ENCODE measurements at places on chromosomes 7 and 10.

DNA sequence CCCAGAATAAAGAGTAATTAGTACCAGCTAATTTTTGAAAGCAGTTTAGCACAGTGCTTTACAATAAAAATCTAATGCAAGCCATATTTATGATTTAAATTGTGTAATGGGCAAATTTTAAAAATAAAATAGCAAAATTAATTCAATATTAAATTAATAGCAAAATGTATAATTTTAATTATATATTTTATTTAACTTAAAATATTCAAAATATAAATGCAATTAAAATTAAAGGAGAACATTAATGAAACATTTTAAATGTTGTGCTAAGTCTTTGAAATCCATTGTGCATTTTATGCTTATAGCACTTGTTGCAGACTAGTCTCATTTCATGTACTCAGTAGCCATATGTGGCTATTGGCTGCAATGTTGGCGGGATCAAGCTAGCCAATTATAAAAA lies 367.6 kb downstream of the SUGCT start:
- no peak for DNase-seq

- no peak for DNase-seq
Measured at GRCh38 chr7:42734568-42734967, 177.3 kb downstream of the C7orf25 start.

DNA sequence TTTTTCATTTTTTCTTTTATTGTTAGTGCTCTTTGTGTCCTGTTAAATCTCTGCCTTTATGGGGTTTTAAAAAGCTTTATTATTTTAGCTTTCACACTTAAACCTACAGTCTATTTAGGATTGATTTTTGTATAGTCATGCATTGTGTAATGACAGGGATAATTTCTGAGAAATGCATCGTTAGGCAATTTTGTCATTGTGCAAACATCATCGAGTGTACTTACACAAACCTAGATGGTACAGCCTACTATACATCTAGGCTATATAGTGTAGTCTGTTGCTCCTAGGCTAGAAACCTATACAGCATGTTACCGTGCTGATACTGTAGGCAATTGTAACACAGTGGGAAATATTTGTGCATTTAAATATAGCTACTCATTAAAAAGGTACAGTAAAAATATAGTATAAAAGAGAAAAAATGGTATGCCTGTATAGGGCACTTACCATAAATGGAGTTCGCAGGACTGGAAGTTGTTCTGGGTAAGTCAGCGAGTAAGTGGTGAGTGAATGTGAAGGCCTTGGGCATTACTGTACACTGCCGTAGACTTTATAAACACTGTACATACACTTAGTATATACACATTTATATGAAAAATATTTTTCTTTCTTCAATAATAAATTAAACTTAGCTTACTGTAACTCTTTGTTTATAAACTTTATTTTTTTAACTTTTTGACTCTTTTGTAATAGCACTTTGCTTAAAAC lies 16.0 kb downstream of the UBE2D1 start:
- DNase-seq = no peak

GRCh38 chr10:26044141-26044749 lies 110.2 kb downstream of the MYO3A start:
- DNase-seq = no peak

- no peak for DNase-seq
Measured at GRCh38 chr7:51634025-51634424, 317.4 kb upstream of the COBL start.

DNA sequence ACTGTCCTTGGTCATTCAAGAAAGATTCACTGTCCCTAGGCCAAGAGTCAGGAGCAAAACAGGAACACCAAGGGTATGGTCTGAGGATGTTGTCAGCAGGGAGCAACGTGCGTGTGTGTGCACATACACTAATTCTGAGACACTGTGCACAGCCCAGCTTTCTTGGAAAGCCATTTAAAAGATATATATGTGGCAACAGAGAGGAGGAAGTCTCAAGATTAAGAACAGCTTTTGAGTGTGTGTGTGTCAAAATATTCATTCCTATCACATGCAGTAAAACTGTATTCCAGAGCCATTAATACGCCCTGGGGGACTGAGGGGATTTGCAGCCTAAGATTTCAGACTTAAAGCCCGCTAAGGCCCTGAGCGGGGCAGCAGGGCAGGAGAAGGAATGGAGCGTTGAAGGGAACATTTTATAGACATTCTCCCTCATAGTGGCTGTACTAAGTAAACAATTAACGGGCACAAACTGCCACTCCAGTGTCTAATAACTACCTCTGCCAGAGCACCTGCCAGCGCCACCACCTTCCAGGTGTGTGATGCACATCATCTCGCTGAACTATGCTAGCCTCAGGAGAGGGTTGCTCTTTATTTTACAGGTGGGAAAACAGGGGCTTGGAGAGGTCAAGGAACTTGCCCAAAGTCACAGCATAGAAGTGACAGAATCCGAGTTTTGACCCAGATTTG lies 2.0 kb downstream of the NOD1 start:
- no peak for DNase-seq

- no peak for DNase-seq
Measured at GRCh38 chr10:111551001-111551400, 474.2 kb downstream of the ADRA2A start.

DNA sequence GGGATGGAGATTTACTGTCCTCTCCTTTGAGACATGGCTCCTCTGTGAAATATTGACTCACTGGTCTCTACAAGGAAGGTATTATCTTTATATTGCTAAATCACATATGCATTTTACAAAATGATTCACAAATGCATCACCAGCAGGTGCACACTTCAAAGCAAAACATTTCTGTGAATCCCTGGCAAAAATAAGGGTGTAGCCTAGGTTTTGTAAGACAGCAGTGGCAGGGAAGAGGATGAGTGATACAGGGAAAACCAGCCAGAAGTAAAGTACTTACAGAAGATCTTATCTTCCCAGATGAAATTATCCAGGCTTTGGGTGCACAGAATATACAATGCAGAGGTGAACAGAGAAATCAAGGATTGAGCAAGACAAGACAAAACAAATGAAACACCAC lies 1094.6 kb downstream of the GATA3 start:
- no peak for DNase-seq

GRCh38 chr10:70830164-70830563 lies 14.4 kb downstream of the SGPL1 start:
- no peak for DNase-seq

- no peak for DNase-seq
Measured at GRCh38 chr7:43749383-43749940, 9.0 kb upstream of the BLVRA start.

GRCh38 chr7:110592557-110592956 lies 498.4 kb upstream of the LRRN3 start:
- no peak for DNase-seq

DNA sequence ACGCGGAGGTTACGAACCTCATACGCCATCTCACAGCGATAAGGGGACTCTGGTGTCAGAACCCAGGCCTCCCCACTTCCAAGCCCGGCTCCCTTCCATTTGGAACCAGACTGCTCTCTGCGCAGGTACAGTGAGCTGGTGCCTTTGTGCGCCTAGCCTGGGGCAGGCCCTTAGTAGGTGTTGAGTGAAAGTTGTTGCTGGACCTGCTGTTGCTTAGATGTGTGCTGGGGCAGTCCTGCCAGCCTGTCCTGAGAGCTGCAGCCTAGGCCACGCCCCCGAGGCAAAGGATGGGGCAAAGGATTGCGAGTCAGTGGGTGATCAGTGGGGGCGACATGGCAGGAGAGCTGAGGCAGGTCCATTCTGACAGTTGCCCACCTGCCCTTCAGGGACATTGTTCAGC lies 72.5 kb upstream of the BTBD16 start:
- no peak for DNase-seq

DNA sequence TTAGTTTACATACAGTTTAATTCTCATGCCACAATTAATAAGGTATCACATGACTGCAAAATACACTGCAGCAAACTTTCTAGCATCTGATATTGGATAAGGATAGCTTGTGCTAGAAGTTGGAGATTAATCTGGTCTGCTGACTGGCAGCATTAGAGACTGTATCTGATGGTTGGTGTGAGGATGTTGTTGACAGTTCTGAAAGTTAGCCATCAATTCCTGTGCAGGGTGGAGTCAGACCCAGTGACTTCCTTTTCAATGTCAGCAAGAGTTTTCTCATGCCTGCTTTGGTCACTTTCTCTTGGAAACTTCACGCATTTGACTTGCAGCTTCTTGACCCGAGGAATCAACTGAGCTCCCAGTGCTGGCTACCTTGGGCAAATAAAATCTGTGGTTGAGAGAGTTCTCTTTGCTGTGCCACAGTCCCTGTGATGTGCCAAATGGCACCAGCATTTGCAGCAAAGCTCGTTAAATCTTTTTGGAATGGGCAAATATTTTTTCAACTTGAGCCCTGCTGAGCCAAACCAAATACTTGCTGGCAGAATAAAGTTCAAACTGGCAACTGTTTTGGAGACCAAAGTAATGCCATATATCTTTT lies 233.0 kb downstream of the TRIL start:
- no peak for DNase-seq

- no peak for DNase-seq
Measured at GRCh38 chr10:109173121-109173520, 750.2 kb downstream of the XPNPEP1 start.

DNA sequence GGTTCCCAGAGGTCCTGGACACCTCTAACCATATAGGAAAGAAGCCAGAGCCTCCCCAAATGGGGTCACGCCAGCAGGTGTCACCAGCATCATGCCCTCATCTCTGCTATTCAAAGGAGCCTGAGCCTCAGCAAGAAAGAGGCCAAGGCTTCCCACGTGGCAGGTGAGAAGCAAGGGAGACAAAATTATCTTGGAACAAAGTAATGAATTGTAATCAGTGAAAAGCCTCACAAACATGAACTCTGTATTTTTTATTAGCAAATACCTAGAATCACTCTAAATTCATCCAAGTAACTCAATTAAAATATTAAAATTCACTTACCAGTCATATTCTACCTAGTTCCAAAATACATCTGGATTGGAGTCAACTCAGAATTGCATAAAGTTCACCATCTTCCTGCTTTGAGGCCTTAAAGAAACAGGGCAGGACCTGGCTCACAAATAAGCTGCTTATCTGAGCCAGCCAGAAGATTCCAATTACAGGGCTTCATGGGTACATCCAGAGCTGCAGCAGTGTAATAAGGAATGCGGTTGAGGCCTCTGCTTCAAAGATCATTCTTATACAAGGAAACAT lies 68.7 kb downstream of the SGMS1 start:
- no peak for DNase-seq

- DNase-seq = no peak
Measured at GRCh38 chr10:132836832-132837540, 51.0 kb upstream of the NKX6-2 start.

DNA sequence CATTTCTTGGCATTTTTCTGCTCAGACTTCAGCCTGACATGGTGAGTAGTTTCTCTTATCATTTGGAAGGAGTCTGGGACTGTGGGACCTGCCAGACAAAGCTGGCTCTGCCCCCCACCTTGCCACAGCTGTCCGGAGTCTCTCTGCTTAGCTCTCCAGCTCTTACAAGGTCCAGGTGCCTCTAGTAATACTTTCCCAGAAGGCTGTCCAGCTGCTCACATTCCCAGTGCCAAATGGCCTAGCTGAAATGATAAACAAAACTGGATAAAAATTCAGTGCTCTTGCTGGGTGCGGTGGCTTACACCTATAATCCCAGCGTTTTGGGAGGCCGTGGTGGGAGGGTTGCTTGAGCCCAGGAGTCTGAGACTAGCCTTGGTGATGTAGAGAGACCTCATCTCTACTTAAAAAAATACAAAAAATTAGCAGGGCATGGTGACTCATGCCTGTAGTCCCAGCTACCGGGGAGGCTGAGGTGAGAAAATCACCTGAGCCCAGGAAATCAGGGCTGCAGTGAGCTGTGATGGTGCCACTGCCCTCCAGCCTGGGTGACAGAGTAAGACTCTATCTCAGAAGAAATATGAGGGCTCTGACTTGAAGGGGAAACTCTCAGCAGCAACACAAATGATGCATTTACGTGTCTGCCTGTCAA lies 86.8 kb downstream of the C10orf90 start:
- DNase-seq = no peak

GRCh38 chr10:70890917-70891431 lies 2.6 kb upstream of the PCBD1 start:
- no peak for DNase-seq

- no peak for DNase-seq
Measured at GRCh38 chr7:80036107-80036506, 98.5 kb upstream of the GNAI1 start.

DNA sequence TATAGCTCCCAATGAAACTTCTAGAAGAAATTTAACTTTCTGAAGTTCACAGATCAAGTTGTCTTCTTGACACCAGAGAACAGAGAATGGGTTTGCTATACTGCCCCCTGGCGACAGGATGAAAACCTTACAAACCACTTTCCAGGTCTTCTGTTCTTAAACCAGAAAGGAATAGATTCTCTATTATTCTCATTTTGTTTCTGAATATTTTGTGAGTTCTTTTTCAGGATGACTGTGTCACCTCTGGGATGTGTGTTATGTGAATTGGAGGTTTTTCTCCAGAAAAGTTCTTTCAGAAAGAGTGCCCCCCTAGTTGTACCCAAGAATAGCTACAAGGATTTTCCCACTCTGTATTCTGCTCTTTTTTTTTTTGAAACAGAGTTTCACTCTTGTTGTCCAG lies 6.3 kb downstream of the IFT22 start:
- no peak for DNase-seq

GRCh38 chr7:1124816-1125602 lies 35.0 kb downstream of the ZFAND2A start:
- no peak for DNase-seq

- DNase-seq = no peak
Measured at GRCh38 chr10:54961040-54961439, 160.0 kb upstream of the PCDH15 start.

GRCh38 chr7:2224934-2225333 lies 7.8 kb downstream of the MAD1L1 start:
- no peak for DNase-seq

DNA sequence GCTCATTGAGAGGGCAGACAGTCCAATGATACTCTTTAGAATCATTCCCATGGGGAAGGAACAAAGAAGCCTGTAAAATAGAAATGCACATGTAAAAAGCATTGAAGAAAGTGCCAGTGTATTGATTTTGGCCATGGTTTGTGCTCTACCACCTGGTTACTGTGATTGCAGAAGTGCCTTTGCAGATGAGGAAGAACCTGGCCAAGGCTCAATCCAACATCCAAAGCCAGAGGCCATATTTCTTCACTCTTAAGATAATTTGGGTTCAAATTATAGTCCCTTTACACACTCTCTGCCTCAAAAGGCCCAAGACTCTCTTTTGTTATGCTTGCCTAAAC lies 122.1 kb downstream of the EGFR start:
- no peak for DNase-seq

DNA sequence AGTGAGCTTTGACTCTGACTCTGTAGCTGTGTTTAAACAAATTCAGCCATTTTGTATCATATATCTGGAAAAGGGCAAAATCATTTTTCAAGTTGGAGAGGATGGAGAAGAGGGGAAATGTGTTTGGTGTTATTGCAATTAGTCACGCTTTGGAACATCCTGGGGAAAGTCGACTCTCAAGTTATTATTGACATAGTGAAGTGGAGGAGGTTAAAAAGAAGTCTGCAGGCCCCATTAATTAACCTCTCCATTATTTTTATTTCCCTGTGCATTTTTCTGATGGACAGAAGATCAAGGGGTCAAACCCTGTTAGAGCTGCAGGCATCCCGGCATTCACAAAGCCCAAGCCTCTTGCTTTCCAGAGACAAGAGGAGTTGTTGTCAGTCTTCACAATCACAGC lies 132.6 kb downstream of the TEX36 start:
- no peak for DNase-seq

- no peak for DNase-seq
Measured at GRCh38 chr10:23918090-23918723, 290.7 kb upstream of the KIAA1217 start.

Data from activated CD8-positive, alpha-beta memory T cell treated with anti-CD3 and anti-CD28 coated beads for 1 hour (primary cell).